ENCODE measurements at places on chromosomes 4 and X.
A peak's percentile ranks its signal among the peaks of the same experiment; 100 is the strongest.

GRCh38 chrX:68827848-68828624 lies 785 bp upstream of the EFNB1 start:
- peak; percentile 77 for DNase-seq

- no peak for DNase-seq
These were observed 50.6 kb upstream of the PHOX2B start for GRCh38 chr4:41799126-41799525.

DNA sequence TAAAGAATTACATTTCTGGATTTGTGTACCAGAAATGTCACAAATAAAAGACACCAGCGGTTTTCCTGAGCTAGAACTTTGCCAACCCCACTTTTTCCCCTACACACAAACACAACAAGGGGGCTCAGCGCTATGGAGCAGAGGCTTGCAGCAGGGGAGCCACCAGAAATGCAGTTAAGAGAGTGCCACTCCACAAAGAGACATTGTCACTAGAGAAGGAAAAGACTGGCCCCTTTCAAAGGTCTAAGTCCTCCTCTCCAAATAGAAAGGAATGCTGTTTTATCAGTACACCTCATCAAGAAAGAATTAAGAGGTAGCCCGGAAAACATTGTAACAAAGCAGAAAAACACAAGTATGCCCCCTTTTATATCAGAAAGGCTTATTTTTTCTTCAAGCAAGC lies 419.5 kb downstream of the HNRNPD start:
- no peak for DNase-seq

DNA sequence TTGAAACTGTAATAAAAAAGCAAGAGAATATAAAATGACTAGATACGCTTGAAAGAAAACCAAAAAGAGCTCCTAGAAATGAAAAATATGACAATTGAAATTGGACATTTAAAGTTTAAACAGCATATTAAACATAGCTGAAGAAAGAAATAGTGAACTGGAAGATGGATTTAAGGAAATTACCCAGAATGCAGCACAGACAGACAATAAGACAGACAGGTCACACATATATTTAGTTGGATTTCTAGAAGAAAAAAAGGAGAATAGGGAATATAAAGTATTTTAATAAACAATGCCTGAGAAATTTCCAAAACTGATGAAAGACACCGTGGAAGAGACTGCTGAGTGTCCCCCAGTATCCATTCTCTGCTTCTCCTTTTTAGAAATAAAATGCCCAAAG lies 6.6 kb downstream of the DUSP9 start:
- no peak for DNase-seq

DNA sequence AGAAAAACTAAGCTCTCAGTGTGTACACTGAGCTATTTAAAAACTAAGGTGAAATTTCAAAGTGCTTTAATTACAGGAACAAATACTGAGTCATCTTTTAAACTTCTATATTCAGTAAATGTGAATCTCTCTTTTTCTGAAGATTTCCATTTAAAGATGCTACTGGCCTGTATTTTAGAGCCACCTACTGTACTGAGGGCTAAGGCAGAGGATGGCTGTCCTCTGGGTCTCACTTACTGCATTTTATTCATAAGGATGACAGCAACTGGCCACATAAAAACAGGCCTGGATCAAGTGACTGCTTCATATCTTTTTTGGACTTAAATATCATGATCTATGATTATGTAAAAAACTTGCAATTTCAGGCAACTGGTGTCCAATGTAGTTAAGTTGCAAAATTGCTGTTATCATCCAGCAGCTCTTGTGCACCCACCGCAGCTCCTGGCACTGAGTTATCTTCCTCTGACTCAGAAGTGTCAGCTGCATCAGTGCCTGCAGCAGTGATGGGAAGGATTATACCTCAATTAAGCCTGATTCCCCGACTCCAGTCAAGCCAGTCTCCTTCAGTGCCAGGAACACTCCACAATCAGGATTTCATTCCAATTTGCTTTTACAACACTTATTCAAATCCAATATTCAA lies 1073.7 kb downstream of the PDHA2 start:
- no peak for DNase-seq

DNA sequence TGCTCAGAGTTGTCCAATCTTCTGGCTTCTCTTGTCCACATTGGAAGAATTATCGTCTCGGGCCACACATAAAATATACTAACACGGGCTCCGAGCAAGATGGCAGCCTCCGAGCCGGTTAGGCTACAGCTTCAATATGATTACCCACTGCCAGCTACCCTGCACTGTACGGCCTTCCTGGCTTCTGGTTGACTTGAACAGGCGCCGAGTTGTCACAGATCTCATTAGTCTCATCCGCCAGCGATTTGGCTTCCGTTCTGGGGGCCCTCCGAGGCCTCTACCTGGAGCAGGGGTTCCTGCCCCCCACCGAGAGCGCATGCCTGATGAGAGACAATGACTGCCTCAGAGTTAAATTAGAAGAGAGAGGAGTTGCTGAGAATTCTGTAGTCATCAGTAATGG lies 101.2 kb upstream of the NUDT6 start:
- DNase-seq: no peak

- DNase-seq: peak; percentile 96
These were observed at the start of gene PGK1 for GRCh38 chrX:78103623-78104446. Gene PGK1 (plus strand): TSS chrX:78104248. CDS start chrX:78104341, 93 bp downstream.

DNA sequence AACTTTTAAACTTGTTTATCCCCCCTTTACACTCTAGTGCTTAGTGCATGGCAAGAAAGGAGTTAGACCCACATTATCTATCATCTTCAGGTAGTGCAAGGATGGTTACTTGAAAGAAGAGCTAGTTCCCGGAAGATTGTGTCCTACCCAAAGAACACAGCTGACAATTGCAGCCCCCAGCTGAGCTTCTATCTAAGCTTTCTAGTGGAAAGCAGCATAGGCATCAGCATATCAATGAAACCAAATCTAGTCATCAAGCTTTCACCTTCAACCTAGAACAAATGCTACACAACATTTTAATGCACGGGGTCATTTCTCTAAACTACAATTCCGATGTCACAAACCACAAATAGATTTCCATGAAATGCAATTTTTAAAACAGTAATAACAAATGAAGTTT lies 88.9 kb upstream of the TFDP3 start:
- no peak for DNase-seq

- no peak for DNase-seq
These were observed 48.1 kb upstream of the ENPP6 start for GRCh38 chr4:184265546-184266351.

DNA sequence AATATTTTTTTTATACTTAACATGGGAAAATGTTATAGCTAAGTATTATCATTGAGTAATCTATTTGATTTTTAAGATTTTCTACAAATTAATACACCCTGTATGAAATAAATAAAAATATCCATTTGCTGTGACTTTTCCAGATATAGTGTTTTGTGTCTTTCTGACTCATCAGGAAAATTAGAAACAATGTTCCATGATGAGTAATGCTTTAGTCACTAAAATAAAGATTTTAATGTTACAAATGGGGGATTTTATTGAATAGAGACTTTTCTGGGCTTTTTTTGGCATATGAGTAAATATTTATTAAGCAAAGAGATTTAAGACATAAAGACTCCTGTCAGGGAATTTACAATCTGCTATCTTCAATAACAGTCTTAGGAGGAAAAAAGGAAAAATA lies 279.2 kb upstream of the NOCT start:
- no peak for DNase-seq

- no peak for DNase-seq
These were observed 88.9 kb downstream of the ZNF674 start for GRCh38 chrX:46456125-46456922.

DNA sequence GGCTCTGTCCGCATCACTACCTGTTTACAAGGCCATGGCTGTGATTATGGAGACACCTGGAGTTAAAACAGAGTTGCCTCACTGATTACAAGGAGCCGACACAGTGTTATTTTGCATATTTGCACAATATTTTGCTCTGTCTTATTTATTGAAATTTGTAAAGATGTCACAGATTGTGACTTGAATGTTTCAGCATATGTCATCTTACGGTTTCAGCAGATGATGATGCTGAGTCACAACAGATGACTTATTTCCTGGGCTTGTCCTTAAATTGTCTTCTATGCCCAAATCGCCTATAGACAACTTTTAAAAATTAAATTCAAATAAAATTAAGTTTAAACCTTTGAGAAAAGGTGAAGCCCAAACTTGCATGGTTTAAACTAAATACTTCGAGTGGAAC lies 87.1 kb upstream of the INPP4B start:
- DNase-seq: no peak

- DNase-seq: no peak
These were observed 3.1 kb upstream of the DHRSX start for GRCh38 chrX:2503591-2504500.

DNA sequence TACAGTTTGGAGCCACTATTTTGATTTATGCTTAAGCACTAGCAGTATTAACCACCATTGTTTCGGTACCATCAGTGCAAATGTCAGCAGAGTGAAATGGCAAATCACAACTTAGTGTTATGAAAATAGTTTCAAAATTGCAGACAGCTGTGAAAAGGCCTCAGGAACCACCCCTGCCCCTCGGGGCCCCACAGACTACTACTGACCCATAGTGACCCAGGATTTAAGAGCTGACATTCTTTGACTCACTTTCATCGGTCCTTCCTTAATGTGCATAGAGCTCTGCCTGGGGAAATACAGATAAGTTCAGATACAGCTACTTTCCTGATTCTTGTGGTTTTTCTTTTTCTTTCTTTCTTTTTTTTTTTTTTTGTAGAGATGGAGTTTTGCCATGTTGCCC lies 3.3 kb upstream of the BBS7 start:
- no peak for DNase-seq

DNA sequence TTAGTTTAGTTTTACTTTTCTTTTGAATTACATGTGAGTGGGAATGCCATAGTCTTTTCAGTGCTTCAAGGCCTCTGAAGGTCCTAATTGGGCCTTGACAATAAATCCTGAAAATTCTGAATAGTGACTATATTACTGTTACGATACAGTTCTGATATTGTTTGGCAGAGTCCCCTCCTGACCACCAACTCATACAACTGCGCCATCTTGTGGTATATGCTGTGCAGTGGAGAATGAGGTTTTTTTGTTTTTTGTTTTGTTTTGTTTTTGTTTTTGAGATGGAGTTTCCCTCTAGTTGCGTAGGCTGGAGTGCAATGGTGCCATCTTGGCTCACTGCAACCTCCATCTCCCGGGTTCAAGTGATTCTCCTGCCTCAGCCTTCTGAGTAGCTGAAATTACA lies 56.6 kb upstream of the CHRDL1 start:
- DNase-seq: peak; percentile 11

GRCh38 chr4:80006935-80007744 lies 65.9 kb downstream of the ANTXR2 start:
- peak; percentile 40 for DNase-seq

GRCh38 chrX:95383778-95384177 lies 1300.9 kb upstream of the DIAPH2 start:
- no peak for DNase-seq

- peak; percentile 37 for DNase-seq
These were observed 46.7 kb upstream of the IL2 start for GRCh38 chr4:122503214-122503613.

- no peak for DNase-seq
These were observed 7.4 kb downstream of the H2BW2 start for GRCh38 chrX:104047171-104047570.

GRCh38 chr4:86977621-86978184 lies 42.9 kb downstream of the AFF1 start:
- DNase-seq: no peak

- DNase-seq: no peak
These were observed 53.7 kb upstream of the SLC39A8 start for GRCh38 chr4:102399021-102399420.

- no peak for DNase-seq
These were observed 303.9 kb upstream of the PABPC4L start for GRCh38 chr4:134505511-134505910.

DNA sequence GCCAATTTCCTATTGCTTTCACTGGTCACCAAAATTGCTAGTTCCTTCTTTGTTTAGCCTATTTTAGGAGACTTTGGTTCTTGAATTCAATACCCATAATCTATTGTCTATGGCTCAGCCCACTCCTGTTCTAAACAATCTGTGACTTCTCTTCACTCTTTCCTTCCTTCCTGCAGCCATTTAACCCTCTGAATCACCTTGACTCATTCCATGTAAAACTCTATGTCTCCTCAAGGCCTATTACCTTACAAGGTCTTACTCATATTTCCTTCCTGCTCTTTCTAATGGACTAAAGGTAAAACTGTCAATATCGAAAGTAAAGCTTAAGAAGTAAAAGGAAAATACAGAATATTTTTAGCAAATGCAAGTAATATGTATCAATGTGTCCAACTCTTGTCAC lies 301.6 kb downstream of the ARHGAP24 start:
- no peak for DNase-seq

GRCh38 chr4:28868841-28869240 lies 1851.3 kb upstream of the PCDH7 start:
- no peak for DNase-seq

DNA sequence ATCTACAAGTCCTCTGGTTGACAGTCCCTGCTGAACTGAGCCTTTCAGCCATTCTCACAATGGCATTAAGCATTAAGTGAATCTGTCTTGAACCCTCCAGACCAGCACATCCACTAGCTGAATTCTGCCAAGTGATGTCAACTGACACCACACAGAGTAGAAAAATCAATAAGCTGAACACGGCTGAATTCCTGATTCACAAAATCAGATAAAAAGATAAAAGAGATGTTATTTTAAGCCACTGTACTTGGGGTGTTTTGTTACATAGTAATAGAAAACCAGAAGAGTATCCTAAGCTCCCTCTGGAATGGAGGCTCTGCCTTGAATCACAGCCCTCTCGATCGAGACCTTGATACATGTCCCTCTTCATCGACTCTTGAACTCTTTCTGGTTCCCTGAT lies 336.5 kb downstream of the DMD start:
- no peak for DNase-seq

Data from CD4-positive, alpha-beta T cell treated with Interleukin-10 for 1 hour (primary cell).